D721Med (cell line): ENCODE measurements at places on chromosomes 3 and 15.

DNA sequence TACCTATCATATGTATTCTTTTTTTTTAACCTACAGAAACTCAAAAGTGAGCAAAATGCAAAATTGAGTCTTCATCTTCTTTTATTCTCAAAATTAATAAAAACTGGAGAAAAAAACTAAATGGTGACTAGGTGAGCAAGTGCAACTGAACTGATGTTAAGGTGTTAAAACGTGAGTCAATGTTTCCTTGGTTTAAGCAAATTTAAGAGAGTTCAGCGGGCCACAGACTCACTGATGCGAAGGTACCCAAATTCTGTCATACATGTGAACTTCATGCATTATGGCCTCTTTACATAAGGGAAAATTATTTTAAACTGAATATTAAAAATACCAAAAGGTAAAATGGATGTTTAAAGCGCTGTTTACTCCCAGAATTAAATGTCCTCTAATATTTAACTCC is 206.6 kb downstream of the FOXP1 start:
- DNase-seq: no peak

GRCh38 chr15:22944651-22945050 is 35.5 kb downstream of the CYFIP1 start:
- no peak for DNase-seq

DNA sequence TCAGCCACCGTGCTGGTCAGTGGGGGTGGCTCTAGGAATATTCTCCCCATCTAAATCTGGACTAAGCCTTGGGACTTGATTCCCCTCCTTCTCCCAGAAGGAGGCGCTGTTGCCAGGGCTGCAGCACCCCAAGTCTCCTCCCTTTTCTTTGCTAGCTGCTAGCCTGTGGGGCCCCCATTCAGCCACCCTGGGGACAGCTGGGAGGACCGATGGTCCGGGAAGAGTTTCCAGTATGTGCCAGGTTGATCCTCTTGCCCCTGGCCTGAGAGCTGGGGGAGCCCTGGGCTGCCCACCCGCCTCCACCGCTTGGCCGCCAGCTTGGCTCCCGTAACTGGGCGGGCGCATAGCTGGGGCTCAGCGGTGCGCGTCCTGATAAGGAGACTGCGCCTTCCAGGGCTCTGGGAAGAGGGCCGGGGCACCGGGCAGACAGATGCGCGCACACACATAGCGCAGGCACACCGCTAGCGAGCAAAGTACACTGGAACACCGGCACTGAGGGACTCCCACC is 4.2 kb downstream of the SMAD6 start:
- no peak for DNase-seq

DNA sequence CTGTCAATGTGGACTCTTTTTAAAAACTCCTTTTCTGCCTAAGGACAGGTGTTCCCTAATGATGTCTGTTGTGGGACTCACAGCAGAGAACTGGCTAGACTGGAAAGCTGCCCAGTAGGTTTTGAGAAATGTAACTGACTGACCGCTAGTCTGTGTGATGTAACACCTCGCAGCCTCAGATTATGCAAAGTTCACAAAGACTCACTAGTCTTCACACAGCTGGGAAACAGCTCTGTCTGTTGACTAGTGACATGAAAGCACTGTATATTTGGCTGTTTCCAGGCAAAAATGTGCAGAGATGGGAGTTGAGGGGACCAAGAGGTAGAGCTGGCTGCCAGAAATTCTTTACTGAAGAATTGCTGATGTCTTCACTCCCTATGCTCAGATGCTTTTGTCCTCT is 10.3 kb downstream of the PDZRN3 start:
- no peak for DNase-seq

- DNase-seq: no peak
These were observed 252.0 kb downstream of the CACNA2D3 start for GRCh38 chr3:54374214-54374852.
